ENCODE measurements at places on chromosomes 16 and 17.
A peak's percentile ranks its signal among the peaks of the same experiment; 100 is the strongest.

- DNase-seq = peak; percentile 4
Observed at GRCh38 chr16:22948603-22949368, 134.8 kb downstream of the HS3ST2 start.

DNA sequence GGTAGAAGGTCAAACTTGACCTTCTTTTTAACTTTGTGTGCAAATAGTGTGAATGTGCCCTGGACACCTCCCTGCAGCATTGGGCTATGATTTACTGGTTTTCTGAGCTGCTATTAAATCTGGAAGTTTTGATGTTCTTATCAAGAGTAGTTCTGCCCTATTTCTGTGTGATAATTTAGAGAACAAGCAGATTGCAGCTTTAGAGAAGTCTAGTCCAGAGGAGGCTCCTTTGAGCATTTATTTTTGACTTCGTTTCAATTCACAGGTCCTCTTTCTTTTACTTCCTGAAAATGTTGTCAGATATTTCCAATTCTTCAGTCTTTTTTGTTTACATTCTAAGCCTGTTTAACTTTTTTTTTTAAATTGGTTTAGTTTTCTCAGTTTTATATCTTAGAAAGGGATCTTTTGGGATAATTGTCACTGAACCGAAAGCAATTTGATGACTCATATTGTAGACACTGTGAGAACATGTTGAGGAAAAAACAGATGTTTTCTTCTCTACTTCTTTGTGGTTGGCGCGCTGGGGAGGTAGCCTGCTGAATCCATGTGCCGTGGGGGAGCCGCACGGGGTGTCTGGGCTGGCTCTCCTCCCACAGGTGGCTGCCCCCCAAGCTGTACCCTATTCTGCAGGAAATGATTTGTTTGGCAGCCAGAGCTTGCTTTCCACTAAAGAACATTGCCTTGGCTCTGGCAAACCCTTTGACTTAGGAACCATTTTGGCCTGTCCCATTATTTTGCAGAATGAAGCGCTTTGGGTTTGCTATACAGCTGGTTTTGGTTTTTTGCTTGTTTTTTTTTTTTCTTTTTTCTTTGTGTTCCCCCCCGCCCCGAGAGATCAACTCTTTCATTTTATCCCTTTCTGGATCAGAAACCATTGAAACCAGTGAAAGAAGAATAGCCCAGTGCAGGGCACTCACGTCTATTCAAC is 53.4 kb downstream of the MFSD11 start:
- DNase-seq = no peak

DNA sequence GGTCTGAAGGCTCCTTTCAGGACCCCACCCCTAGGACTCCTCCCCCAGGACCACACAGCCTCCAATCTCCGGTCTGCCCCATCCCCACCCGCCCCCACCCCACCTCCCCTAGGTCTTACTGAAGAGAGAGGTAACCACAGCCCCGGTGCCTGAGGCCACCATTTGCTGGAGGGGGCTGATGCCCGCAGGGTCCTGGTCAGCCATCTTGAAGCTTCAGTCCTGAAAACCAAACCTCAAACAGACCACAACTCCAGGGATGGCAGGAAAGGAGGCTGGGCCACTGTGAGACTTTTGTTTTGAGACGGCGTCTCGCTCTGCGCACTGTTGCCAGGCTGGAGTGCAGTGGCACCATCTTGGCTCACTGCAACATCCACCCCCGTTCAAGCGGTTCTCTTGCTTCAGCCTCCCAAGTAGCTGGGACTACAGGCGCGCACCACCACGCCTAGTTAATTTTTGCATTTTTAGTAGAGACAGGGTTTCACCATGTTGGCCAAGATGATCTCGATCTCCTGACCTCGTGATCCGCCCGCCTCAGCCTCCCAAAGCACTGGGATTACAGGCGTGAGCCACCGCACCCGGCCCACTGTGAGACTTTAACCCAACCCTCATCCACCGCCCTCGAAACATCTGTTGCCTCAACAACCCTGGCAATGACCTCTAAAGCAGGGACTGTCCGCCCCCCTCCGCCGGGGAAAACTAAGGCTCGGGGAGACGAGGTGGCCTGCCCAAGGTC is 1.1 kb downstream of the SLC25A39 start:
- no peak for DNase-seq

DNA sequence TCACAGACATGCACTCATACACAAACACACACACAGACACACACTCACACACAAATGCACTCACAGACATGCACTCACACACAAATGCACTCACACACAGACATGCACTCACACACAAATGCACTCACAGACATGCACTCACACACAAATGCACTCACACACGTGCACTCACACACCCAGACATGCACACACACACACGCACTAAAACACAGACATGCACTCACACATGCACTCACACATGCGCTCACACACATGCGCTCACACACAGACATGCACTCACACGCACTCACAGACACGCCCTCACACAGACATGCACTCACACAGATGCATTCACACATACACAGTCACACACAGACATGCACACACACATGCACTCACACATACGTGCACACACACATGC is 2.7 kb upstream of the ZNF469 start:
- no peak for DNase-seq

- no peak for DNase-seq
Observed at GRCh38 chr16:49277766-49278566, 3.7 kb downstream of the CBLN1 start.

DNA sequence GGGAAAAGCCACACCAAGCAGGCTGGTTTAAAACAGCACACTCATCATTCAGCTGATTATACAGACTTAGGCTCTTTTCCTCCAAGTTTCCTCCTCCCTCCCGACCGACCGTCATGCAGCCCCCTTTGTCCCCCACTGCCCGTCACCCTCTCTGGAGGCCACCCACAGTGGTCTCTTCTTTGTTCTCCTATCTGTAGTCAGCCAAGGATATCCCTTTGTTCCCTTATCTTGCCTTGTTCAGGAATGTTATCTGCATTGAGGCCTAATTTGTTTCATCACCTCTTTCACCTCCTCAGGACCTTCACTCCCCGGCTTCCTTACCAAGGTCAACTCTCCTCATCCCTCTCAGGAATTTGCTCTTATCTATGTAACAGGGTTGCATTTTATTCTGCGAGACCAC is 186.4 kb upstream of the CDH13 start:
- no peak for DNase-seq

DNA sequence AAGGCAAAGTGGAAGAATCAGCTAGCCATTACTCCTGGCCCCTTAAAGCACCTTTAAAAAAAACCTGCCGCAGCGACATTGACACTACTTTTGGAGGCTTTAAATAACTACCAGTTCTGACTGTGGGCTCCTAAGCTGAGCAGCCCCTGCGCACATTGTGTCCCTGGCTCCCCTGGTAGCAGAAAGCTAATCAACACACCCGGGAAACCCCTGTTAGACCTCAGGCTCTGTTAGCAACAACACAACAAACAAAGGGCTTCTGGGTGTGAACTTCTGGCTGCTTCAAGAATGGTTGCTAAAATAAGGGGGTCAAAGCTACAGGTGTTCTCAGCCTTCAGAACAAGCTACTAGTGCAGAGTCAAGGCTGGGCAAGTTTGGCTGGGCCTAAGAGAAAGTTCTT is 83.6 kb downstream of the TMEM100 start:
- no peak for DNase-seq

DNA sequence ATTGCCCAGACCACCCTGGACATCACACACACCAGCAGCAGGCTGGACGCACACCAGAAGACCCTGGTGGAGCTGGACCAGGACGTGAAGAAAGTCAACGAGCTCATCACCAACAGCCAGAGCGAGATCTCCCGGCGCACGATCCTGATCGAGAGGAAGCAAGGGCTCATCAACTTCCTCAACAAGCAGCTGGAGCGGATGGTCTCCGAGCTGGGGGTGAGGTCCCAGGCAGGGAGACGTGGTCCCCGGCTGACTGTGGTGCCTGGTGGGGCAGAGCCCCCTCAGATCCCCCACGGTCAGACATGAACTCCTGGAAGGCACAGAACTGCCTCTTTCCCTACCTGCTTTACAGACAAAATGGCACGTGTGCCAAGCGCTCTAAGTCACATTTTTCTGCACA is 16.6 kb upstream of the GAA start:
- DNase-seq = no peak

DNA sequence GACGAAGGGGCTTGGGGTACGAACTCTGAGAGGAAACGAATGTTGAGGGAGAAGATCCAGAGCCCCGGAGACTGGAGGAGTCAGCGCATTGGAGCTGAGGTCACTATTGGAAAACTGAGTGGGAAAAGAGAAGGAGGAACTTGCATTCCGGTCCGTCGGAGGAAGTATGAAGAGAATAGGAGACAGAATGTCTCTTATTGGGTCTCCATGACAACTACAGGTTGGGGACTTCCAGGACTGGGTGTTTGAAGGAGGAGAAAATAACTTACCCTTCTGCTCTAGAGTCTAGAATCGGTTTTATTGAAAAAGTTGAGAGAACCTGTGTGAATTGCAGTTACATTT is 537 bp downstream of the GOSR1 start:
- DNase-seq = no peak

DNA sequence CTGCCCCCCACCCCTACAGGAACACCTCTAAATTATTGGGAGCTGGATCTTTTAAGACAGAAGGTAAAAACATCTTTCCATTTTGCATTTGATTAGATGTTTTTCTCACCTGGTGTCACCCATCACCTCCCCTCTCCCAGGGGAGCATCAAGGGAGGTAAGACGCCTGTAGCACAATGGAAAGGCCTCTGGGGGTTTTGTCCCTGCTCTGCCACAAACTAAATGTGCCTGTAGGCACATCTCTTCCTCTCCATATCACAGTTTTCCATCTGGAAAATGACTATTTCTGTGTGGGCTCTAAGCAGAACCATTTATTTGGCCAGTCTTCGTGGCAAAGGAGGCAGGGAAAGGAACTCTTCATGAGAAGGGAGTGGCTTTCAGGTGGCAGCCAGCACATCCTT is 76.6 kb downstream of the GNAO1 start:
- DNase-seq = no peak

DNA sequence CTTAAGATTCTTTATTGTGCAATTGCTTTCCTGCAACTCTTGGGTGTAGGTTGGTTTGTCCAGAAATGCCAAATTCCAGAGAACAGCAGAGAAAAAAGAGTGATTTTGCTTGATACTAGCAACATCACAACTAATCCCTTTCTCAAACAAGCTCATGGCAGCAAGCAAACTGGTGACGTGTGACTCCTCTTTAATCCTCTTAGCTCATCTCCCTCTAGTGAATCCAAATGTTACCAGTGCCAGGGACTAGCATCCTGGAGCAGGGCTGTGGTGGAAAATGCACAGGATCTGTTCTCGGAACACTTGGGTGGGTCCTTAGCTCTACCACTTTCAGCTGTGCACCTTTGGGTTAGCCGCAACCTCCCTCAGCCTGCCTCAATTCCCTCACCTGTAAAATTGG is 204.0 kb upstream of the CCL2 start:
- DNase-seq = no peak

- no peak for DNase-seq
Observed at GRCh38 chr17:78826421-78826820, 14.2 kb downstream of the USP36 start.

GRCh38 chr17:43956222-43956621 is 2.5 kb upstream of the PYY start:
- no peak for DNase-seq

GRCh38 chr16:83806036-83806435 is 1.7 kb upstream of the HSBP1 start:
- DNase-seq = no peak

DNA sequence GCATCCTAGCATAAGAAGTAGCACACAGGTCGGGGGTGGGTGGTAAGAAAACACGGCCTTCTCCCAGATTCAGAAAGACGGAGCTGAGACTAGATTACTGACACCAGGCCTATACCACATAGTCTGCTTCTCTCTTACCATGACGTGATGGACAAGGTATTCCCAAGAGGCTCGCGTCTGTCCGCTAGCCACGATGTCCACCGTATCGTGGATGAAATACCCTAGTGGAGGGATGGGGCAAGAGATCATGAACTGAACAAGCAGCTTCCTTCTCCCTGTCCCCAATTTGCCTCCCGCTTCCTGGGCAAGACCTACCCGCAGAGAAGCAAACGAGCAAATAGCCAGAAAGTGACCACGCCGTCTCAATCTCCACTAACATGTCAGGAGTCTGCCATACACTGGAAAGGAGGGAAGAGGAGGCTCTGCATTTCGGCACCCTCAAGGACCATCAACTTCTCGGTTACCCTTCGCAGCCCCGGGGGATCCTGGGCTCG is 820 bp downstream of the TLCD1 start:
- no peak for DNase-seq

DNA sequence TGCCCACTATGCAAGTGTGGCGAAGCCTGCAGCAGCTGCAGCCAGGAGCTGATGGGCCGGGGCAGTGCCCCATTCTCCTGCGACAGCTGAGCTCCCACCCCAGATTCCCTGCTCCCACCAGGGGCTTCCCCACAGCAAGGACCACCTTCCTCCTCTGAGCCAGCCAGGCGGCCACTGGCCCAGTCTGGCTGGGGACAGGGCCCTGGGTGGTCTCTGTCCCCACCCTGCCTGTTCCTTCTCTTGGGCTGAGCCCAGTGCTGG is 5.6 kb upstream of the NPTX1 start:
- no peak for DNase-seq

GRCh38 chr17:81859906-81860755 is at the start of gene P4HB:
Gene P4HB (minus strand): TSS chr17:81860535. CDS start chr17:81860471, 64 bp downstream.
- DNase-seq = no peak

- DNase-seq = no peak
Observed at GRCh38 chr17:10713318-10713717, 15.9 kb downstream of the ADPRM start.

DNA sequence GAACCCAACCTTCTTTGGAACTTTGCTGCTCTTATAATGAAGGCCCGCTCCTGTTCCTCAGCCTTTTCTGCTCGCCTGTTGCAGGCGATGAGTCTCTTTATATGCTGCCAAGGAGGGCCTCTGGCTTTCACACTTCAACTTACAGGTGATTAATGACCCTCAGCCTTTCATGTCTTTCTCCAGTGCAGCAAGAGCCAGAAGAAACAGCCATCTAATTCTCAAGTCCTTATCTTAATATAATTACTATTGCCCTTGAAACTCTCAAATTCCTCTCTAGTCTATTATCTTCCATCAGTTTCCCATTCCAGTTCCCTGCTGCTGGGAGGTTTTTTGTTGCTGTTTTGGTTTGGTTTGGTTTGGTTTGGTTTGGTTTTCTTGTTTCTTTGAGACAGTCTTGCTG is 121.8 kb upstream of the MED13 start:
- DNase-seq = no peak

DNA sequence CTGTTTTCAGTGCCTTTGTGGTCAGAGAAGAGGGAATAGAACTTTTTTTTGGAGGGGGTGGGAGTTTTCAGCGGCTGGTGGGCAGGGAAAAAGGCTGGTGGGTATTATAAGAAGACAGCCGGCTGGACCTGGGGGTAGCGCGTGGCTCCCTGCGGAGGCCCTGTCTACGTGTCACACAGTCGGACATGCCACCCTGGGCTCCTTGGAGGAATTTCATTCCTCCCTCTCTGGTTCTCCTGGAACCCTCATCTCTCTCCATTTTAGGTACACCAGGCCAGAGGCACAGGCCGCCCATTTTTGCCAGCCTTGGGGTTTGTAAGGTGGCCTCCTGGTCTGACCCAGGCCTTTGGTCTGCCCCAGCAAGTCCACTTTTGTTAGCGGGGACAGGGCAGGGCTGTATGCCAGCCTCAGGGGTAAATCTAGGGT is 908 bp downstream of the FKBP10 start:
- no peak for DNase-seq

- DNase-seq = peak; percentile 73
Observed at GRCh38 chr17:63622574-63623390, 565 bp downstream of the MAP3K3 start.

Measured in hypothalamus (tissue), 51 donors.